ENCODE measurements at places on chromosomes 5 and 9.

DNA sequence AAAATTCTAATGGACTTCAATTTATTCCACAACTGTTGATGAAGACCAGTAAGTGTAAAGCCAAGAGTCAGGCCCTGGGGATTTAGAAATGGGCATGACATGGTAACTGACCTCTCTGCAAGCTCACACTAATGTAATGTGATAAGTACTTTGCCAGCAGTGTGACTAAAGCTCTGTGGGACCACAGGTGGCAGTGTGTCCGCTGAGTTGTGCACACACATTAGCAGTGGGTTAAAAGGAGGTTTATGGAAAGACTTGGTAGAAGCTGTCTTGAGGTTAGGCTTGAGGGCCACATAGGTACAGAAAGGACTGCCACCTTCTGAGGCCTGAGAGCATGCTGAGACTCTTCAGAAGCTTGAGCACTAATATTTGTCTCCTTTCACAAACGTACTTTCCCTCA, 67.6 kb downstream of the UBAP1 start:
- no peak for DNase-seq

GRCh38 chr5:60598424-60598823, 101.5 kb downstream of the DEPDC1B start:
- DNase-seq = no peak

DNA sequence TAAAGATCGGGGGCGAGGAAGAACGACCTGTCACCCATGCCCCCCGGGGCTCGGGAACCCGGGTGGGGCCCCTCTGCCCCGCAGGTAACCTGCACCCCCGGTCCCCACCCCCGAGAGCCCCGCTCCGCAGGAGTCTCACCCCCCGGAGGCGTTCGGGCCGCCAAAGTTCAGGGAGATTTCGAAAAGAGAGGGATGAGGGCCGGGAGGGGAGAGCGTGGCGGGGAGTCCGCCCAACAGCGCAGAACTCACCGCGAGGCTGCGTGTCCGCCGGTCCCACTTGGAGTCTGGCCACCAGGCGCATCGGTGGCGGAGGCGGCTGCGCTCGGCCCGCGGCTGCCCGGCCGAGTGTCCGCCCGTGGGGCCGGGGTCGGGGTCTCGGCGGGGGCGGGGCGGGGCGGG, at the start of gene PHF19:
TSS of gene PHF19 (minus strand) at position 347 of the 399 bp plus-strand sequence. CDS start 2,447 bp downstream, outside the sequence.
- peak; percentile 50 for DNase-seq

DNA sequence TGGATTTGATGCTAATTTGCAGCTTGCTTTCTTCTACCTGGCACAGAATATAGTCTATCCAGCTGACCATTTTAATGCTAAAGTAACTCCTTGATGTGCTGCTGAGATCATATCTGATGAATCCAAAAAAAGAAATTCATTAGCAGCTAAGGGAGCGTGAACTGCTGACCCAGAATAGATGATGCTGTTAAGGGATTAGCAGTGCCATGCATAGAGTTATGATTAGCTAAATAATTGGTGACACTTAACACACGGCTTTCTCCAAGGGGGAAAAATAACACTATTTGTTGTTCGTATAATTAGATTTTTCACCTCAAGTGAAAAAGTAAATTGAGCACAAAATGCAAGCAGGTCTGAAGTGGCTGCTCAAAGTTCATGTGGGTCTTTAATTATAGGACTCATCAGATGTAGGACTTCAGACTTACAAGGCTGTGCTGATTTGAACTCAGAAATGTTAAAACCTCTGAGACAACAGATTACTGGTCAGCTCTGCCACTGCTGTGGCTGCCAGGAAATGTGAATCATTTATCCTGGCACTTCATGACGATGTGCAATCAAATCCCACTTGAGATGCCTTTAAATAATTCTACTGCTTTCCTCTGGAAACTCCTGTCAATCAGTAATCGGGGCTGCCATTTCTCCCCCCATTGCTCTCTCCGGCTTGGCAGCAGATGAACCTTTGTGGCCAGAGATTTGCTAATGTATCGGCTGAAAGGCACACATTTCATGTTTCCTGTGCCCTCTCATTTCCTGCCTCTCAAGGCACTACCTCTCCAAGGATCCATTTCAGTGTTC, 291.6 kb upstream of the C9orf72 start:
- peak; percentile 94 for DNase-seq

DNA sequence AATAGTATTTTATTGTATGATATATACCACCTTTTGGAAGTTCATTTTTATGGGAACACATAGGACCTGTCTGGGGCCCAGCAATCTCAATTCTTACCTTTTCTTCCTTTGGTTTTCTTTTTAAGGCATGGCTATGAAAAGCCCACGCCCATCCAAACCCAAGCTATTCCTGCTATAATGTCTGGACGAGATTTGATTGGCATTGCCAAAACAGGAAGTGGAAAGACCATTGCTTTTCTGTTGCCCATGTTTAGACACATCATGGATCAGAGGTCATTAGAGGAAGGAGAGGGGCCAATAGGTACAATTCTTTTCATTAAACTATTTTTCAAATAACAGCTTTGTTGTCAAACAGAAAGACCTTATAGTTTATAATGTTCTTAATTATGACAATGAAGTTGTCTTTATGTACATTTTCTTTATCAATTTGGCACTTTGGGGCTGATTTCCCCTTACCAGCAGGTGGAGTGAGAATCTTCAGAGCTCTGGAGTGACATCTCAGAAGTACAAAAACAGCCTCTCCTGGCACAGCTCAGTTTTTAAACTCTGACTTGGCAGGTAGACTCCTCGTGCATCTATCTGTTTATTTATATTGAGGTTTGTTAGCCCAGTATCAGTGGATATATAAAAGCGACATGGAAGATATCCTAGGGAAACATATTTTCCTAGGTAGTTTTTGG, 25.8 kb downstream of the DDX46 start:
- peak; percentile 5 for DNase-seq

GRCh38 chr5:143054480-143054941, 284.3 kb downstream of the ARHGAP26 start:
- no peak for DNase-seq
